NCI-H1694 (cell line): ENCODE measurements at places on chromosomes 11 and 22.
A peak's percentile ranks its signal among the peaks of the same experiment; 100 is the strongest.

- DNase-seq: no peak
Measured at GRCh38 chr11:74017631-74018030, 8.7 kb upstream of the UCP3 start.

DNA sequence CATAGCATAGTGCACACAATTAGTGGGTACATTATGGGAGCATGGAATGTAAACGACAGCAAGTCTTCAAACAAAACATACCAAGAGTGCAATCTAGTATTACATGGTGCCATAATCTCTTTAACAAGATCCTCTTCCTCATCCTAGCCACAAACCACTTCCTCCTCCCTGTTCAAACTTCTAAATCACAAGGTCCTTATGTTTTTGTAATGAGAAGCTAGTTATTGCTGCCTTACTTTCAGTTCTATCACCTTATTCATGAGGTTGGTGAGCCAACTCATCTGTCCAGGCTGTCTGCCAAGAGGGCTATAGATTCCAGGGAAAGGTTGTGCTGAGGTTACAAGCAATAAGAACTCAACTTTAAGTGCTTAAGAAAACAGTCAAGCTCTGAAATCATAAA lies 195.4 kb upstream of the ARHGAP20 start:
- DNase-seq: no peak

- no peak for DNase-seq
Measured at GRCh38 chr22:23181721-23182308, 1.5 kb downstream of the BCR start.

- no peak for DNase-seq
Measured at GRCh38 chr11:113540416-113541330, 65.5 kb upstream of the DRD2 start.

GRCh38 chr22:24768537-24769374 lies 5.8 kb downstream of the PIWIL3 start:
- peak; percentile 73 for DNase-seq

DNA sequence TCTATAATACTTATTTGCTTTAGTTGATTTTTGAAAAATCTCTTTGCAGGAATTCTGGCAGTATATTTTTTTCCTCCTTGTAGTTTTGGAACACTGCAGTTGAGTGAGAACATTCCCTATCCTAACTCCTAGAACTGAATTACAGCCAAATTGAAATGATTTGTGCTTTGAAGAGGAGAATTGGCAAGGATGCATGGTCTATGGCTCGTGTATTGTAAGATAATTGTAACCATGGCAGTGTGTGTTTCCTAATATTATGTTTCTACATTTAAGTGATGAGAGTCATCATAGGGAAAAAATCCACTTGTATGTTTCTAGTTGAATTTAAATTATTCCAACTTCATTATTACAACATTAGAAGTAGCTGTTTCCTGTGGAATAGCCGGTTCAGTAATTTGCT lies 80.9 kb upstream of the MYO18B start:
- DNase-seq: no peak

DNA sequence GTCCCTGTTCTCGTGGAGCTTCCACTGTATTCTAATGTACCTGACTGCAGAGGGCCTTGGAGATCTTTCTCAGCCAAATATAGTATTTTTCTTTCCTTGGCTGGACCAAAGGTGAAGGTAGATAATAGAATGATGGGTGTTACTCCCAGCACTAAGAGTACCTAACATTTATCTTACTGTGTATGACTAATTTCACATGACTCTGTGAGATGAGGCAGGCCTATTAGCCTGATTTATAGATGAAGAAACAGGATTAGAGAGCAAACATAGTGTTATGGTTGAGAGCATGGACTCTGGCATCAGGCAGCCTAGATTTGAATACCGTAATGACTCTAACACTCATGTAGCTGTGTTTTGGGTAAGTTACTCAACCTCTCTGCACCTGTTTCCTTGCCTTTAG lies 2.7 kb downstream of the ACO2 start:
- no peak for DNase-seq

- no peak for DNase-seq
Measured at GRCh38 chr11:3972431-3972830, 117.0 kb downstream of the STIM1 start.

GRCh38 chr11:117523680-117524079 lies 196.0 kb downstream of the CEP164 start:
- no peak for DNase-seq

DNA sequence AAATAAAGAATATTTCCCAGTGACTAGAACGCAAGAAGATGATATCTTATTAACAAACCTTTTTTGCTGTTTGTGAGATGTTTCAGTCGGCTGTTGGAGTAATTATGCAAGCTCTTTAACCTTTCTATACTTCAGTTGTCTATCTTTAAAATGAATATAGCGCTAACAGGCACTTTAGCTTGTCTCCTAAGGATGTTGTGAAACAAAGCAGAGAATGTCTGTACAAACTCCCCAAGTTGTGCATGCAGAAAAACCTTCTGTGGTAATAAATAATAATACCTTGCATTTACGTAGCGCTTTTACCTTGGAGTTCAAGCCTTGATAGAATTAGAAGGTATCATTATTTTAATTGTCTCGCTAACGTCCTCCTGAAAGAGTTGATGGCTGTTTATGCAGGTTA lies 1.9 kb upstream of the KDM2A start:
- no peak for DNase-seq

DNA sequence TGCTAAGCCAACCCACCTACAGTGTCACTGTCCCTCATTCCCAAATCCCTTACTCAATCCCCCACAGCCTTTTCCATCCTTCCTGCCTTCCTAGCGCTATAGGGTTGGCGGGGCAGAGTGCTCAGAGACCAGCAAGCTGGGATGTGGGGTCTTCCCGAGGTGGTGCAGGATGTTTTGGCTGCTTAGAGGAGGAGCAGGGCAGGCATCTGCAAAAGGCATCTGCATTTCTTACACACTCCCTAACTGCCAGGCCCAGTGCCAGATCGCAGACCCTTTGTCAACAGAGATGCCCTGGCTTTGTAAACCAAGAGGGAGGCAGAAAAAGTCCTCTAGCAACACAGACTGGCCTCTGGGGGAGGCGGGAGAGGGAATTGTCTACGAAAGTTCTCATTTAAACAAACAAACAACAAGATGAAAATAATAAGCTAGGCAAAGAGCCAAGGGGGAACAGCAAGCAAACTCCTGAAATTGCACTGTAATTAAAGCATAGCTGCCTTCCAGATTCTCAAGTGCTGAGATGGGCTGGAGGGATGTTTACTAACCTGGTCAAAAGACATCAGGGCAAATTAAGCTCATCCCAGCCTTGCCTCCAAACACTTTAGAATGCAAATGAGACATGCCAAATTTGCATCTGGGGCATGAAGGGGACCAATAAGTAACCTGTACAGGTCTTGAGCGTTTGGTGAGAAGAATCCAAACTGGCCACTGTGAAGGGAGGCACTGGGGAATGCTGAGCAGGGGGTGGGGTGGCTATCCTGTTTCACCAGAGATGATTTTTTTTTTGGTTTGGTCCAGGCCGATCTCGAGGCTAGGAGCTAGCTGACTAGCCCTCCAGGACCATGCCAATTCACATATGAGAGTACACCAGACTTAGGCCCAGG lies 38.1 kb upstream of the ADA2 start:
- DNase-seq: peak; percentile 17

DNA sequence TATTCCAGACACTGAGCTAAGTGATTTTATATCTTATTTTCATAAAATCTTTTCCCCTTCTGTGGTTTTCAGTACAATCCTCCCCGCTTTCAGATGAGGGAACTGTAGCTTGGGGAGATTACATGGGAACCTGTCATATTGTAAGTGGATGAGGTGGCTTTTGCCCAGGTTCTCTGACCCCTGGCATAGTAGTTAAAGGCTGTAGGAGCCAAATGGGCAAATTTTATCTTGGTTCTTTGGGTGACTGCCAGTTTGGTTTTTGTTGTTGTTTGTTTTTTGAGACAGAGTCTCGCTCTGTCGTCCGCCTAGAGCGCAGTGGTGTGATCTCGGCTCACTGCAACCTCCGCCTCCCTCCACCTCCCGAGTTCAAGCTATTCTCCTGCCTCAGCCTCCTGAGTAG lies 411.6 kb upstream of the NARS2 start:
- no peak for DNase-seq

DNA sequence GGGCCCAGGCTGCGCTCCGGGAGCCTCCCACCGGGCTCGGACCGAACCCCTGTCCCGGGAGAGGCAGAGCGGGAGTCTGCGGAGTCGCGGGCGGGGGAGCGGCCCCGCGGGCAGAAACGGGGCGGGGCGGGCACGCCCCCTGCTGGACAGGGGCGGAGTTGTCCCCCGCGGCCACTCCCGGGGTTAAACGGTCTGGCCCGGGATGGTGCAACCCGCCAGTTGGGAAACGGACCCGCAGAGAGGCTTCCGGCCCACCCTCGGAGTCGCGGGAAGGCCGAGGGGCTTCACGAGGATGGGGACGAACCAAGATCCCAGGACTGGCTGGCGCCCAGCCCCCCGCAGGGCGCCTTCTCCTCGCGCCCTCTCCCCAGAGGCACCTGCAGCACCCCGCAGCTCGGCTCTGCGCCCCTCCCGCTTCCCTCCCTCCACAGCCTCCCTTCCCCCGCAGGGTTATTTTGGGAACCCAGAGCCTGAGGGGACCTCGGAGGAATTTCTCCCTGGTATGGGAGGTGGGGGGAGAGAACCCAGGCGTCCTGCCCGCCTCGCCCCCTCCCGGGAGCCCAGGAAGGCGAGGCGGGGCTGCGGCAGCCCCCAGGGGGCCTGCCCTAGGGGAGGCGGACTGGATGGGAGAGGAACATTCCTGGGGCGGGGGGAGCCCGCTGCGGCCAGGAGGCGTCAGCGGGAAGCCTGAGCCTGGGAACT lies 902 bp downstream of the RASGRP2 start:
- no peak for DNase-seq

DNA sequence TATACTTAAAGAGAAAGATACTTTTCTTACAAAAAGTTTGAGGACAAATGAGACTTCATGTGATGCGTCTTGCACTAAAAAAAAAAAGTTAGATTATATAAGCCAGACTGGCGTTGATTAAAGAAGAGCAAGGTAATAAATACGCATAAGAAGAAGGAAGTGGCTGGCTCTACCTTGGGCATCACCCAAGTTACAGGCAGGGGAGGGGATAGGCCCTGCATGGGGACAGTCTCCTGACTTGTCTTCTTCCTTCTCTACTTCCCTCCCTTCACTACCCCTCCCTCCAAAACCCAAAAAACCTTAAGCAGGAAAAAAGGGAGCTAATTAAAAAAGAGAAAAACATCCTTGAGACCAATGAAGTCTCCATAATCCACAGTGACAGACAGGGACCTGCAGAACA lies 22.3 kb upstream of the TMA7B start:
- DNase-seq: no peak

GRCh38 chr11:1877211-1878136 lies 14.2 kb downstream of the PRR33 start:
- no peak for DNase-seq

- DNase-seq: no peak
Measured at GRCh38 chr22:22752556-22753477, 108.4 kb downstream of the GGTLC2 start.

DNA sequence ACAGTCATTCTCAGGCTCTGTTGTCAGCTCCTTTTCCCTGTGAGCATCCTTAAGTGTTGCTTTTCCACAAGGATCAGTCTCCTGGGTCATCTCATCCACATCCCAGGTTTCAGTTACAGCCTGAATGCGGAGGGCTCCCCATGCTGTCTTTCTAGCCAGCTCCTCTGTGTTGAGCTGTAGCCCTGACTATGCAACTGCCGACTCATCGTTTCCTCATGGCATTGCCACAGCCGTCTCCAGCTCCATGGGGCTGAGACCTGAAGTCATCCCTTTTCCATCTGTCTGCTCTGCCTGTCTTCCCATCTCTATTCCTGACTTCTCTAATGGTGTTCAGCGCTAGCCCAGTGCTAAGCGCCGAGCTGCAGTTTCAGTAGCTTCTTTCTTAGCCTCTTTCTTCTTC lies 11.8 kb downstream of the SAMM50 start:
- DNase-seq: no peak

GRCh38 chr11:798093-798713 lies at the start of gene SLC25A22:
Gene SLC25A22 (minus strand): TSS chr11:798281. CDS start chr11:795006, 3,275 bp downstream.
- DNase-seq: peak; percentile 32

GRCh38 chr11:129283141-129283540 lies 91.0 kb upstream of the ARHGAP32 start:
- no peak for DNase-seq

GRCh38 chr22:32882360-32882755 lies 80.9 kb downstream of the TIMP3 start:
- DNase-seq: no peak

GRCh38 chr11:116720895-116721294 lies 51.9 kb downstream of the BUD13 start:
- no peak for DNase-seq

GRCh38 chr11:20058749-20059458 lies 101.4 kb downstream of the DBX1 start:
- DNase-seq: no peak

GRCh38 chr11:10528121-10528520 lies 12.9 kb downstream of the RNF141 start:
- no peak for DNase-seq

DNA sequence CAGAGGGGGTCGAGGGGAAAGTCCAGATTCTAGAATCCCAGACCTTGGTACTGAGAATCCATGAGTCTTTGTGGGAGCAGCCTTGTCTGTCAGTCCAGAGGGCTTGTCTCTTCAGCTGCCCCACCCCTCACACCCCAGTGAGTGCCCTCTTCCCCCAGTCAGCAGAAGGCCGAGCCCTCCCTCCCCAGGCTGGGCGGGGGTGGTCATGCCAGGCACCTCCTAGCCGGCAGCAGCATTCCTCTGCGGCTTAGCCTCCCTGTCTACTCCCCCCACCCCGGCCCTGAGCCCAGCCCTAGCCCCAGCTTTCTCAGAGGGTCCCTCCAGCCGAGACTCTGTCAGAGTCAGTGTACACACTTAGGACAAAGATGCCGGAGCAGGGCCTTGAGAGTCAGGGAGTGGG lies 4.6 kb downstream of the SOX10 start:
- DNase-seq: no peak

DNA sequence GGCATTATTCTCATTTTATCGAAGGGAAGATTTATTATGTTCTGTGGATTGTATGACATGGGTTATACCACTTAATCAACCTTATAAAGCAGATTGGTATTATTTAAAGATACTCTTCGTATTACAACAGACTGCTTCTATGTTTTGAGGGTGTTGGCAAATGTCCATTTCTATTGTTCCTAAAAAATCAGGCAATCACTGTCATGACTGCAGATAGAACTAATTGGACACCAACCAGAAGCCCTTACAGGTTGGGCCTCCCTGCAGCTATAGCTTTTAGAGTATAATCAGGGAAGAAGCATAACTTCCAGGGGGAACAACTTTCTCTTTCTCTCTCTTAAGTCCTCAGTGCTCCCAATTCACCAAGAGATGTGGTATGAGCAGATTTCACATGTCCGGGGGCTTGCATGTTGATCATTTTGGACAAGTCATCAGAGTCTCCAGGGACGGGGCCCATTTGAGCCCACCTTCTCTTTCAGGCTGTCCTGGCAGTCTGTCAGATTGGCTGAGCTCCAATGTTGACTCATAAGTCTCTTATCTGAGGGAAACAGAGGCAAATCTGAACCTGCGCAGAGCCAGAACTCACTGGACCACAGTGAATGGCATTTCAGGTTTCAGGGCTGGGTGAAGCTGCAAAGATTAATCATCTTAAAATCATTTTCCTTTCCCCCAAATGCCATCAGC lies 264.0 kb upstream of the CCDC90B start:
- no peak for DNase-seq

- no peak for DNase-seq
Measured at GRCh38 chr11:117720061-117720511, 76.9 kb downstream of the DSCAML1 start.
